ENCODE measurements at places on chromosomes 12 and 14. TPM values are rescaled to one million over a fixed set of nuclear protein-coding genes. Genes with fewer than 3 reads are reported as not detected.

The FOXJ2 gene
- total RNA-seq = 14.8 TPM

The KRT72 gene
- total RNA-seq = not detected

The TMBIM6 gene
- total RNA-seq = 248 TPM

The PPFIA2 gene
- total RNA-seq = 1.8 TPM

The STAC3 gene
- 1.2 TPM for total RNA-seq

Measured in sigmoid colon (tissue), 7 donors.